ENCODE measurements at places on chromosomes 13 and 19.

DNA sequence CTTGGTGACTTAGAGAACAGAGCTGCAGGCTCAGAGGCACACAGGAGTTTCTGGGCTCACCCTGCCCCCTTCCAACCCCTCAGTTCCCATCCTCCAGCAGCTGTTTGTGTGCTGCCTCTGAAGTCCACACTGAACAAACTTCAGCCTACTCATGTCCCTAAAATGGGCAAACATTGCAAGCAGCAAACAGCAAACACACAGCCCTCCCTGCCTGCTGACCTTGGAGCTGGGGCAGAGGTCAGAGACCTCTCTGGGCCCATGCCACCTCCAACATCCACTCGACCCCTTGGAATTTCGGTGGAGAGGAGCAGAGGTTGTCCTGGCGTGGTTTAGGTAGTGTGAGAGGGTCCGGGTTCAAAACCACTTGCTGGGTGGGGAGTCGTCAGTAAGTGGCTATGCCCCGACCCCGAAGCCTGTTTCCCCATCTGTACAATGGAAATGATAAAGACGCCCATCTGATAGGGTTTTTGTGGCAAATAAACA, 9.9 kb downstream of the APOC1 start:
- no peak for DNase-seq
- no peak overlapping the region for H3K27ac ChIP-seq
- peaks cover 3% of the 10 kb centered on the region for H3K4me1 ChIP-seq
- no peak overlapping the region for H3K4me3 ChIP-seq

DNA sequence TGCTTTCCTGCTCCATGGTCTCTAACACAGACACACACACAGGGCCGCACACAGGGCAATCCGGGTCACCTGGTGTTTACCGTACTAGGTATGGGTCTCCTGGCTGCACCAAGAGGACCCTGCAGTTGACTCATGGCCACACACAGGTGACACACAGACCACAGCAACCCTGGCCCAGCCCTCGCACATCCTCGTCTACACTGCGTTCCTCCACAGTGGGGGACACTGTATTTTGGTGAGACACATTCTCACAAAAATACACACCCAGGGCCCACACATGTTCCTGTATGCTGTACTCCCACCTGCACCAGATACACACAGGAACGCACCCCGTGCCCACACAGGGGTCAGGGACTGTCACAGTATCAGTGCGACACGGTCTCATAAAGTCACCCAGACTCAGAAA, 12.8 kb downstream of the PDE4A start:
- no peak overlapping the region for H3K27ac ChIP-seq
- H3K27me3 ChIP-seq, result peaks cover 49% of the 10 kb centered on the region
- DNase-seq, result no peak
- no peak overlapping the region for H3K4me3 ChIP-seq
- H3K36me3 ChIP-seq, result no peaks in the 10 kb centered on the region

DNA sequence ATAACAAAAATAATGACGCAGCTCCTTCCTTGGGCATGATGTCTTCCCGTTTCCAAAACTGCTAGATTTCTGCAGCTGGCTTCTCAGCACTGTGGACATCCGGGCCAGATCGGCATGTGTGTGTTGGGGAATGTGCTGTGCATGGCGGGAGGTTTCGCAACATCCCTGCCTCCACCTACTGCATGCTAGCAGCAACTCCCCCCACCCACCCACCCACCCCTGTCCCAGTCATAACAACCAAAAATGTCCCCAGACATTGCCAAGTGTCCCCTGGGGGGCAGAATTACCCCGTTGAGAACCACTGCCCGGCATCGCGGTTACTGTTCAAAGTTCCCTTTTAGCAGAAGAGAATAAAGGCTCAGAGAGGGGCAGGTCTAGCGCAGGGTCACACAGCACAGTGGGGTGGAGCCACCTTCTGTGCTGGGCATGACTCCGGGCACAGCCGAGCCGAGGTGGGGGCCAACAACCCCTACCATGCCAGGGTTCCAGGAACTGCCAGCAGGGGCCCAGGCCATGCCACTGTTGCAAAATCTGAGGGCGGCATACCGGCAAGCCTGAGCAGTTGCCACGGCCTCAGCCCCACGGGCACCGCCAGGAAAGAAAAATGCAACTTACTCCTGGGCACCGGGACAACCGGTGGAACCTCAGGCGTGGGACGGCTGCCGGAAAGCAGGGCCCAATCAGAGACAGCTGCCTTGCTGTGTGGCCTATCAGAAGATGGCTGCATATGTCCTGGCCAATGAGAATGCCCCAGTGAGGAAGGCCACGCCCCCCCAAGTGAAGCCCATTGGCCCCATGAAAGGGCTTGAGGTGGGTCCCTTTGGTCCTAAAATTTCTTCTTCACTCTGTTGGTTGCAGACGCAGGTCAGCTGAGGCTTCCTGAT, 22.5 kb upstream of the NFIC start:
- no peaks in the 10 kb centered on the region for H3K4me1 ChIP-seq
- H3K36me3 ChIP-seq, result no peaks in the 10 kb centered on the region
- H3K4me3 ChIP-seq, result no peak overlapping the region
- no peak overlapping the region for H3K27ac ChIP-seq
- no peaks in the 10 kb centered on the region for H3K27me3 ChIP-seq

DNA sequence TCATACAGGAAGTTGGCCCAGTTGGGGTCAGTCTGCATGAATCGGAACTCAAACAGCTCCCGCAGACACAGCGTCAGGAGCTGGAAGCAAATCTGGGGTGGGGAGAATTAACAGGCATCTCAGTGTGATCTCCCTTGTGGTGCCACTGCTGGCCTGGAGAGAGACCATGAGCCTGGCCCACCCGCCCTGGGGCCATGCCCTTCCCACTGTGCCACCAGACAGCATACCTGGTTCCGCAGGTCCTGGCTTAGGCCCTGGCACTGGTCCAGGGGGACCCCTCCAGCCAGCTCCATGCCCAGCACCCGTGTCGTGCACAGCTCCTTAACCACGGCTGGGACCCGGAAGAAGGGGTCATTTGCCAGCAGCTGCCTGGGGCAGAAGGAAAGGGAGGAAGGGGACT, 9.6 kb upstream of the NUMBL start:
- H3K27ac ChIP-seq, result no peak overlapping the region
- H3K4me1 ChIP-seq, result no peaks in the 10 kb centered on the region
- no peak for DNase-seq
- no peaks in the 10 kb centered on the region for H3K27me3 ChIP-seq

DNA sequence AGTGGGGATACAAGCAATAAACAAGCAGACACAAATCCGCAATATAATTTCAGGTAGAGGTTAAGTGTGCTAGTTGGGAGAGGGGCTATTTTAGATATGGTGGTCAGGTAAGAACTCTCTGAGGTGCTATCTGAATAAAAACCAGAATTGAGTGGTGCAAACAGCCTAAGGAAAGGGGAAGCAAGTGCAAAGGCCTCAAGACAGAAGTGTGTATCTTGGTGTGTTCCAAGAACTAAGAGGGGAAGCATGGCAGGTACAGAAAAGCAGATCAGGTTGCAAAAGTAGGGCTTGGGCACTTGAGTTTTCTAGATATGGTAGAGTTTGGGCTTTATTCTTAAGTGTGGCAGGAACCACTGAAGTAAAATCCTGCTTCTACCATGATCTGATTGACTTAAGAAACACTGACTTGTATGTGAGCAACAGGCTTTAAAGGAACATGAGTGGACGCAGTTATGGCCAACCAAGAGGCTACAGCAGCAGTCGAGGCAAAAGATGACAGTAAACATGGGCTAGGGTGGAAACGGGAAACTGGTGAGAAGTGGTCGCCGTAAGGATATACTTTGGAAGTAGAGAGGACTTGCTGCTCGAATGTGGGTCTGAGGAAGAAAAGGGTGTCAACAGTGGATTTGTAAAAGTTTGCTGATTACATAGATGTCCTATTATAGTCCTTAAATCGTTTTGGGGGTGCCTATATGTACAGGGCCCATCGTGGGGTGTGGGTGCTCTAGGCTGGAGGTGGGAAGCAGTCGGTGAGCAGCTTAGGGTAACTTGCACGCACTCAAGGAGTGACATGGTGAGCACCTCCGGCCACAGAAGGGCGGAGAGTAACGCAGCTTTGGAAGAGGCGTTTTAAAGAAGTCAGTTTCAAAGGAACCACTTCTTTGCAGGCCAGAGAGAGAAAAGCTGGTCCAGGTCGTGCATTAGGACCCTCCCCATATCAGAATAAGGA, 677 bp downstream of the TGDS start:
- DNase-seq, result peak; percentile 21
- H3K4me3 ChIP-seq, result peak overlapping the region; percentile 93
- peaks cover 5% of the 10 kb centered on the region for H3K4me1 ChIP-seq
- H3K27ac ChIP-seq, result peak overlapping the region; percentile 70

DNA sequence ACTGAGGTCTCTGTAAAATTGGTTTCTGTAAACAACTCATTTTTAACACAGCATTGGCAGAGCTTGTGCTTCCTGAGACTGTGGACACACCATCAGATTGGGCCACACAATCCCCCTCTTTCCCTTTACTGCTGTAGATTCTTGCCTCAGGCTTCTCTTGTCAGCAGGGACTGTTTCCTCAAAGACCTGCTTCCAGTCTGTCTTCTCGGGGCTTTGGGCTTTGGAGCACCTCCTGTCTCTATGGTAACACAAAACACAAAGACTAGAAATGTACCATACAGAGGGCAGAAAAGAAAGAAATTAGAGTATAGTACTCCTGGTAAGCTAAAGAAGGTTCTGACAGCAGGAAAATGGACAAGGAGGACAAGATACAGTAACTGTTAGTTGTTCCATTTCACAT, 484.5 kb downstream of the DIAPH3 start:
- no peaks in the 10 kb centered on the region for H3K36me3 ChIP-seq
- no peak for DNase-seq
- H3K27ac ChIP-seq, result peak overlapping the region; percentile 35
- peaks cover 24% of the 10 kb centered on the region for H3K4me1 ChIP-seq

GRCh38 chr19:5434970-5435641, 20.1 kb upstream of the ZNRF4 start:
- no peaks in the 10 kb centered on the region for H3K36me3 ChIP-seq
- H3K4me1 ChIP-seq, result no peaks in the 10 kb centered on the region
- peaks cover 58% of the 10 kb centered on the region for H3K27me3 ChIP-seq
- H3K4me3 ChIP-seq, result no peak overlapping the region
- DNase-seq, result no peak

DNA sequence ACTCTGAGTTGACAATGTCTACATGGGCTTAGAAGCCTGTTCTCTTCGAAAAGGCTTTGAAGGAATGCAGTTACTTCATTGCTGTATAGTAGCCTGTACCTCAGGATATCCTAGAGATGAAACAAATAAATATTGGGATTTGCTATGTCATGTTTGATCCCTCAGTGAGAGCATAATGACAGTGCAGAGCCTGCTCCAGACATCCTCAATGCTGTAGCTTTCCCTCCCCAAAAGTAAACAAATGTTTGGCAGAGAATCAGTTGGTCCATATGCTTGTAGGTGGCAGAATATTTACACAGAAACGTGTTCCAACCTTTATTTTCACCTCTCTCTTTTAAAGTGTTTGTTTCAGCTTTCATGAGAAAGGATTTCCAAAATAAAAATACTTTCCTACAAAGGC, 515.3 kb upstream of the SGCG start:
- no peaks in the 10 kb centered on the region for H3K27me3 ChIP-seq
- H3K36me3 ChIP-seq, result no peaks in the 10 kb centered on the region
- H3K27ac ChIP-seq, result no peak overlapping the region
- H3K4me3 ChIP-seq, result no peak overlapping the region
- peaks cover 12% of the 10 kb centered on the region for H3K4me1 ChIP-seq

DNA sequence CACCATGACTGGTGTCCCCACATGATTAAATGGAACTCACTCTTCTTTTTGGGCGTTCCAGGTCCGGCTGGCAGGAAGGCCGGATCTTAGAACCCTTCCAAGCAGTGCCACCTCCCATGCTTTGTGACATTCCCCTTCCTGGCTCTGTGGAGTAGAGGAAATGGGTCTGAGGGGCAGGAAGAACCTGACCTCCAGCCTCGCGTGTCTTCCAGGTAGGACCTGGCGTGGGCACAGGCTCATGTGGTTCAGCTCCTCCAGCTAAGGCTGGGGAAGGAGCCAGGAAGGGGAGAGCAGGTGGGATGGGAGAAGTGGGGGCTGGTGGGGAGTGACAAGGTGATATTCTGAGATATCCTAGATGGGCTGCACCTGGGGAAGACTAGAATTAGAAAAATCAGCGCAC, 2.1 kb downstream of the TMEM255B start:
- H3K27me3 ChIP-seq, result peaks cover 62% of the 10 kb centered on the region
- H3K36me3 ChIP-seq, result no peaks in the 10 kb centered on the region
- H3K4me1 ChIP-seq, result peaks cover 6% of the 10 kb centered on the region
- DNase-seq, result no peak

DNA sequence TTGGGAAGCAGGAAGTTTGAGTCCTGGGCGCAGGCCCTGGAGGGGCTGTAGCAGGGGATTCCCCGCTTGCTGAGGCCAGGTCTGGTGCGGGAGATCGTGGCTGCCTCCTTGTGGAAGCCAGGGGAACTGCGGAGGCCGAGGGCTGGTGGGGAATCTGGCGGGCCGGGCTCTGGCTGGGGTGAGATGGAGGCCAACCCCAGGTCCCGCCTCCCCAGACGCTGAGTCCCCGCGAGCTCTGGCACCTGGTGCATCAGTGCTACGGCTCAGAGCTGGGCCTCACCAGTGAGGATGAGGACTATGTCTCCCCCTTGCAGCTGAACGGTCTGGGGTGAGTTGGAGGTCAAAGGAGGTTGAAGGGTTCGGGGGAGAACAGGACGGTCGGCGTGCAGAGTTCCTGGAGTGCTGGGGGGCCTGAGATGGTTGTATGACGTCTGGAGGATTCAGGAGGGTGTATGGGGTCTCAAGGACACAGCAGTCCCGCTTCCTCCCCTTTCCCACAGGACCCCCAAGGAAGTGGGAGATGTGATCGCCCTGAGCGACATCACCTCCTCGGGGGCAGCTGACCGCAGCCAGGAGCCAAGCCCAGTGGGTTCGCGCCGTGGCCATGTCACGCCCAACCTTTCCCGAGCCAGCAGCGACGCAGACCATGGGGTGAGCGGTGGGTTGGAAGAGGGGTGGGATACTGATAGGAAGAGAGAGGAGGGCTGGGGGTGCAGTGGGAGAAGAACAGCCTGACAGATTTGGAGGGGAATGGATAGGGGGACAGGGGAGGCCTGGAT, 13.1 kb downstream of the GRAMD1A start:
- H3K27me3 ChIP-seq, result no peaks in the 10 kb centered on the region
- H3K4me3 ChIP-seq, result no peak overlapping the region
- peaks cover 40% of the 10 kb centered on the region for H3K36me3 ChIP-seq
- peaks cover 6% of the 10 kb centered on the region for H3K4me1 ChIP-seq

DNA sequence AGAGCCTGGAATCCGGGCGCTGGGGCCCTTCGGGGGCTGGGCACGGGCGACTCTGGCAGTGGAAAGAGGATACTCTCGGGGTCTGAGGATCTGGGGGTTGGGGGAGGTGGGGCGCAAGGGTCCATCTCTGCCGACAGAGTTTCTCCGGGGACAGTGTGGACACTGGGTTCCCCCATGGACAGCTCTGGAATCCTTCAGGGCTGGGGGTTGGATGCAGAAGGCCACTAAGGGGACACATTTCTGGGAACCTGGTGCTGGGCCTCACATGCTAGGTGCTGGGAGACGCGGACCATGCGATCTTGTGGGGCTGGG, 2.3 kb downstream of the TGFBR3L start:
- H3K27ac ChIP-seq, result no peak overlapping the region
- H3K27me3 ChIP-seq, result peaks cover 51% of the 10 kb centered on the region
- DNase-seq, result no peak
- peak overlapping the region; percentile 29 for H3K4me3 ChIP-seq
- peaks cover 5% of the 10 kb centered on the region for H3K4me1 ChIP-seq
- H3K36me3 ChIP-seq, result peaks cover 7% of the 10 kb centered on the region

Data from cardiac muscle cell (in vitro differentiated cells and primary cell).